ENCODE measurements at places on chromosomes 1 and 21.
A peak's percentile ranks its signal among the peaks of the same experiment; 100 is the strongest.

- peak; percentile 19 for DNase-seq
Measured at GRCh38 chr1:119358636-119359035, 9.9 kb upstream of the HAO2 start.

DNA sequence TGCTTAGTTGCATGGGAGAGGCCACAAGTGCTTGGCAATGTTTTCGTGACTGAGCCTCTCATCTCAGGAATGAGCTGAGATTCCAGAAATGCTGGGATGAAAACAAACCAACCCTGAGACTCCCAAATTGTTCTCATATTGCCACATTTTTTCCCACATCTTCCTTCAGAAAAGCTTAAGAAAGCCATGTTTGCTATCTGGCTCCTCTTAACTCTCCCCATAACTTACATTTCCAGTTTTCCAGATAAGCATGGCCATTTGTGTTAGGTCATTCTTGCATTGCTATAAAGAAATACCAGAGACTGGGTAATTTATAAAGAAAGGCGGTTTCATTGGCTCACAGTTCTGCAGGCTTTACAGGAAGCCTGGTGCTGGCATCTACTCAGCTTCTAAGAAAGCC, 17.2 kb downstream of the DSCAM start:
- DNase-seq: no peak

- DNase-seq: peak; percentile 9
Measured at GRCh38 chr1:90879281-90879680, 142.6 kb downstream of the ZNF644 start.

GRCh38 chr1:46599059-46599970, 4.8 kb downstream of the MKNK1 start:
- no peak for DNase-seq

- DNase-seq: peak; percentile 26
Measured at GRCh38 chr1:200437556-200438203, 27.8 kb upstream of the ZNF281 start.
